Heart right ventricle (tissue), 16 donors: ENCODE measurements at places on chromosomes 5 and 9. TPM values are rescaled to one million over a fixed set of nuclear protein-coding genes. Genes with fewer than 3 reads are reported as not detected.
A peak's percentile ranks its signal among the peaks of the same experiment; 100 is the strongest.

- no peaks in the 10 kb centered on the region for H3K36me3 ChIP-seq
Measured at GRCh38 chr5:8845296-8845695, 700.6 kb downstream of the SEMA5A start.

Gene CATSPER3
- total RNA-seq, result 0.37 TPM

Gene CCDC171
- 1.4 TPM for total RNA-seq

GRCh38 chr5:172534229-172535107, 80.1 kb upstream of the SH3PXD2B start:
- H3K27ac ChIP-seq, result peak overlapping the region; percentile 74
- H3K4me3 ChIP-seq, result no peak overlapping the region
- H3K36me3 ChIP-seq, result no peaks in the 10 kb centered on the region
- H3K4me1 ChIP-seq, result peaks cover 22% of the 10 kb centered on the region

DNA sequence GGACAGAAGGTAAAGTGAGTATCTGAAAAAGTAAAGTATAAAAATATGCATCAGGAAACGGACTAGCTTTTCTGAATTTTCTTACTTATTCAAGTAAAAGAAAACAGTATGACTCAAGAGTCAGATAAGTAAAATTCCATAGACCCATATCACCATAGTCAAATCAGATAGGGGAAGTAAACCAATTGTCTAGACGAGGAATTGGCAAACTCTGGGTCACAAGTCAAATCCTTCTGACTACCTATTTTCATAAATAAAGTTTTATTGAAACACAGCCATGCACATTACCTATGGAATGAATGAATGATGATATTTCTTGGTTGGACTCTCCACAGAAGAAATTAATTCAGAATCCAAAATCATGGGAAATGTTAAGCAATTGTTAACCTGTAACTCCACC, 59.1 kb upstream of the TMC1 start:
- H3K27me3 ChIP-seq, result no peaks in the 10 kb centered on the region
- no peaks in the 10 kb centered on the region for H3K36me3 ChIP-seq
- H3K4me1 ChIP-seq, result peaks cover 13% of the 10 kb centered on the region

GRCh38 chr9:133563291-133563796, 28.8 kb downstream of the ADAMTSL2 start:
- H3K27ac ChIP-seq, result no peak overlapping the region
- no peaks in the 10 kb centered on the region for H3K36me3 ChIP-seq
- no peak overlapping the region for H3K4me3 ChIP-seq
- H3K4me1 ChIP-seq, result peaks cover 48% of the 10 kb centered on the region

GRCh38 chr5:174177531-174177930, 132.0 kb downstream of the NSG2 start:
- H3K27ac ChIP-seq, result no peak overlapping the region
- no peak overlapping the region for H3K4me3 ChIP-seq
- no peaks in the 10 kb centered on the region for H3K4me1 ChIP-seq
- H3K27me3 ChIP-seq, result peaks cover 20% of the 10 kb centered on the region
- H3K36me3 ChIP-seq, result no peaks in the 10 kb centered on the region
- no peak for DNase-seq

DNA sequence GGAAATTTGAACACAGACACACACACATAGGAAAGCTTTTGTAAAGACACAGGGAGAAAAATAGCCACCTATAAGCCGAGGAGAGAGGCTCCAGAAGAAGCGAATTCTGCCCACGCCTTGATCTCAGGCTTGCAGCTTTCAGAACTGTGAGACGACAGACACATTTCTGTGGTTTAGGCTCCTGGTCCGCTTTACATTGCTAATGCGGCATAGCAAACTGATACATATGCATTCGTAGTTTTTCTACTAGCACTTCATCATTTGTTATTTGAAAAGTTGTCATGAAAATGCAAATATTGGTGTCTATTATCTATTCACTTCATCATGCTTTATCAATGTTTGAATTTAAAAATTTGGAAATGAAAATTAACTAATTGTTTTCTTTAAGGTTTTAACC, 674.9 kb downstream of the SEMA5A start:
- H3K27ac ChIP-seq, result no peak overlapping the region
- DNase-seq, result no peak
- no peaks in the 10 kb centered on the region for H3K36me3 ChIP-seq
- H3K4me3 ChIP-seq, result no peak overlapping the region
- no peaks in the 10 kb centered on the region for H3K4me1 ChIP-seq
